ENCODE measurements at places on chromosomes 12 and 14.

GRCh38 chr14:58994130-58994529, 194.3 kb upstream of the DAAM1 start:
- no peak for DNase-seq

DNA sequence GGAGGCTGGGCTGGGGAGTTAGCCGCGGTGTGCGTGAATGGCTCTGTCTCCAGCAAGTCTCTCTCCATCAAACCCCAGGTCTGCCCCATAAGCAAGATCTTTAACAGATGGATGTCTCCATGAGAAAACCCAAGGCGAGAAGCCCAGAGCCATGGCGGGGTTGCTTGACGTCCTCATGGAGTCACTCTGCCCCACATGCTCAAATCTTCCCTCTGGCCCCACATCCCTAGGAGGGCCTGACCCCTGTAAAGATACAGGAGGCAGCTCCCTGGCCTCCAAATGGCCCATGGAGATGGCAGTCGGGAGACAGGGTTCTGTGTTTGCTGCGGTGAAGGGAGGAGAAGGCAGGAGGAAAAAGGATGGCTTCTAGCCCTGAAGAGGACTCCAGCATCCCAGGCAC, 49.3 kb downstream of the C14orf132 start:
- no peak for DNase-seq

GRCh38 chr14:70354204-70354603, 5.3 kb downstream of the COX16 start:
- no peak for DNase-seq

DNA sequence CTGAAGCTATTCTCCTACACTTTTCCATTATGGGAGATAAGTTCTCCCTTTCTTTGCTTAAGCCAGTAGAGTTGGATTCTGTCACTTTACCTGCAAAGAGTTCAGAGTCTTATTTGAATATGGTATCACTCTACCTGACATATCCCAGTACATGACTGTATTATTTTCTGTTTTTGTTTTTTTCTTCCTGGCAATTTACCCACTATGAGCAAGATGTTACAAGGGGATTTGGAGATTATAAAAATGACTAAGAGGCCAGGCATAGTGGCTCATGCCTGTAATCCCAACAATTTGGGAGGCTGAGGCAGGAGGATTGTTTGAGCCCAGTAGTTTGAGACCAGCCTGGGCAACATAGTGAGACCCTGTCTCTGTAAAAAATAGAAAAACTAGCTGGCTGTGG, 46.4 kb upstream of the CHST11 start:
- DNase-seq = no peak

- DNase-seq = no peak
Observed at GRCh38 chr14:72452774-72453173, 441.1 kb downstream of the DPF3 start.

GRCh38 chr12:13181375-13182070, 15.0 kb upstream of the EMP1 start:
- no peak for DNase-seq

DNA sequence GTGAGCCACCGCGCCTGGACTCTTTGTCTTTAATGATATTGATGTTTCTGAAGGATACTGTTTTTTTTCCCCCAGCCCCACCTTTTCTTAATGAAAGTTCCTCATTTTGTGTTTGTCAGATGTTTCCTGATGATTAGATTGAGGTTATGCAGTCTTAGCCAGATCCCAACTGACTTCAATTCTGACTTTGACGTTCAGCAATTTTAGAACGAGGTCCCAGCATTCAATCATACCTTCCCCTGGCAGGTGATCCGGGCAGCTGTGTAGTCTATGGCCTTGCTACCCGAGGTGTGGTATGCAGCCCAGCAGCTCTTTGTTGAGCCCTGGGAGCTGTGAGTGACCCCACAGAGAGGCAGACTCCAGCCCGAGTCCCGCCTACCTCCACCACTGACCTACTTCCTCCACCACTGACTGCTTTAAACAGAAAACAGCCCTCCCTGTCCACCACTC, 82.7 kb downstream of the LGMN start:
- no peak for DNase-seq

DNA sequence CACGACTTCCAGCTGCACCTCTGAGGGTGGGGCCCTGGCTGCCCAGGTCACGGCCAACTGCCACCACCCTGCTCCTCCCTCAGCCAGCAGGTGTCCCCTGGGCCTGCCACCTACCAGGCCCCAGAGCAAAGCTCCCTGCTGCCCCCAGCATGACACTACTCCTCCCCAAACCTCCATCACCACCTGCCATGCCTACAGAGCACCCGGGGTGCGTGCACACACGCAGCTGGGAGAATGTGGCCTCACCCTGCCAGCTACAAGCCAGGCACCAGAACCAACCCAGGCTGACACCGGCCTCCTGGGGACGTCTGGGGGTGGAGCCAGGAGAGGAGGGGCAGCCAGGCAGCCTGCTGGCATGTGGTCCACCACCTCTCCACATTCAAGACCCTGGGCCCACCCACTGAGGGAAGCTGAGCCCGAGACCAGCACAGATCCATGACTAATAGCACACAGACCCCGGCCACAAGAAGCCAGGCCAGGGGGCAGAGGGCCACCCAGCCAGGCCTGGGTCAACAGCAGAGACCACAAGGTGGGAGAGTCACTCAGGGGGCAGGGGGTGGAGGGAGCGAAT, 3.4 kb downstream of the JAG2 start:
- no peak for DNase-seq

Data from fibroblast of skin of left quadriceps (primary cell).